Cardiac muscle cell (in vitro differentiated cells and primary cell): ENCODE measurements at places on chromosomes 12 and 14. TPM values are rescaled to one million over a fixed set of nuclear protein-coding genes. Genes with fewer than 3 reads are reported as not detected.

HOTAIR gene
- total RNA-seq: not detected in 2 replicates

PLA2G1B gene
- not detected in 2 replicates for total RNA-seq

OVCH1 gene
- 0.07 TPM in 1 of 2 replicates, not detected in the other for total RNA-seq

AICDA gene
- total RNA-seq: 1.7 TPM in 1 of 2 replicates, not detected in the other

ABCD4 gene
- total RNA-seq: 62.6 and 98.7 TPM in 2 replicates

DNA sequence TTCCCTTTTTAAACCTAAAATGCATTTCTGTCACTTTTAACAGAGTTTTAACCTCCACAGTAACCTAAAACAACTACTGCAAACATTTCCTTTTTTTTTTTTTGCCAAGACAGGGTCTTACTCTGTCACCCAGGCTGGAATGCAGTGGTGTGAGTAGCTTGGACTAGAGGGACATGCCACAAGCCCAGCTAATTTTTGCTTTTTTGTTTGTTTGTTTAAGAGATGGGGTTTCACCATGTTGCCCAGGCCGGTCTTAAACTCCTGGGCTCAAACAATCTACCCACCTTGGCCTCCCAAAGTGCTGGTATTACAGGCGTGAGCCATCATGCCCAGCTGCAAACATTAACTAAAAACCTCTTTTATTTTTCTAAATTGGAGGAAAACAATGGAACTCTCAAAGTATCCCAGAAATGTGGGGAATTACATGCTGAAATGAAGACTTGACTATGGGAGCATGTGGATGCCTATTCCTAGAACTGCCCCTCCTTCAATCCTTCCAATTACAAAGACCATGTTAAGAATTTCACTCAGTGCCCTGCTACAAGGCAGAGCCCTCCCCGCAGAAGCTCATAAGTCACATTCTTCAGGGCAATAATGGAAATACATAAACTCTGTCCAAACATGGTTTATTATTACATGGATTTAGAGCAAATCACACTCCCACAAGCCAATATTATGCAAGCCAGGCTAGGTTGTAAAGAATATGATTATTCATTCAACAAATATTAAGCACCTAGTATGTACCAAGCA, 66.9 kb downstream of the C12orf56 start:
- no peak for DNase-seq

- peak; percentile 40 for DNase-seq
Observed at GRCh38 chr12:122975790-122976647, 975 bp downstream of the OGFOD2 start.

CCDC63 gene
- total RNA-seq: not detected in 2 replicates

- no peak for DNase-seq
Observed at GRCh38 chr14:63715360-63715759, 12.5 kb downstream of the SGPP1 start.

EIF2S3B gene
- 0.39 and 0.95 TPM in 2 replicates for total RNA-seq

GRCh38 chr14:60509438-60510253, 700 bp downstream of the SIX6 start:
- no peak for DNase-seq

MYF5 gene
- total RNA-seq: not detected in 2 replicates

DNA sequence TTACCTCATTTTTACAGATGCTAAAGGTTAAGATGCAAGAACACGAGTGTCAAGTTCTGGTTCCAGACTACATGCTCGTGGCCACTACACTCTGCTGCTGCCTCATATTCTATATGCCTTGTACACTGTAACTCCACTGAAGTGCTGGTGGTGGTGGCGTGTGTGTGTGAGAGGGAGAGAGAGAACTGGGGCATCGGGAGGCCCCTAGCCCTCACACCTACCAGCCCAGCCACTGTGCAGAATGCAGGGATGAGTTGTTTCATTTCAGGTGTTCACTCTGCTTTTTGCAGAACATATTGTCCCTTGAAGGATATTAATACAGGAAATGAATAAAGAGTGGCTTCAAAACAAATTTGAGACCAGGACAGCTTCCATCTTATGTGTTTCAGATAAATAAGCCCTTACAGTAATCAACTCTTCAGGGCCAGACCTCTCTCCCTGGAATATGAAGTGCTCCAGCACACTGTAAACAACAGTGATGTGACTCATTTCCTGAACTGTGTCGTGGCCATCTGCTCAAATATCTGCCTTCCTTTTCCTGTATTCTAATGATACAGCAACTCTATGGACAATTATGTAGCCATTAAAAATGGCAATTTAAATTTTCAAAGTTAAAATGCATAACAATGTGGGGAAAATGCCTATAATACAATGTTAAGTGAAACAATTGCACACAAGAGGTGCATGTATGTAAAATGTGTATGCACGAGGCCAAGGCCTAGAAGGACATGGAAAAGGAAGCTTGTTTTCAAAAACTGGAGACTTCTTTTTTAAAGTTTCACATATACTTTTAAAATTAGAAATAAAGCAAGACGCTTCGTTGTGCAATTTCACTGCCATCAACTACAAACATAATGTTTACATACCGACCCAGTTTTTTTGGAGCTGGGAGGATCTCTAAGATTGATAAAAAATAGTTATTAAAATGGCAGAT, 215.4 kb downstream of the PELI2 start:
- peak; percentile 78 for DNase-seq

KRT73 gene
- not detected in 2 replicates for total RNA-seq

GRCh38 chr14:72644758-72645489, 249.0 kb downstream of the DPF3 start:
- no peak for DNase-seq

ZDHHC22 gene
- total RNA-seq: 0.12 and 0.25 TPM in 2 replicates

TPPP2 gene
- 0.92 TPM in 1 of 2 replicates, not detected in the other for total RNA-seq

DNA sequence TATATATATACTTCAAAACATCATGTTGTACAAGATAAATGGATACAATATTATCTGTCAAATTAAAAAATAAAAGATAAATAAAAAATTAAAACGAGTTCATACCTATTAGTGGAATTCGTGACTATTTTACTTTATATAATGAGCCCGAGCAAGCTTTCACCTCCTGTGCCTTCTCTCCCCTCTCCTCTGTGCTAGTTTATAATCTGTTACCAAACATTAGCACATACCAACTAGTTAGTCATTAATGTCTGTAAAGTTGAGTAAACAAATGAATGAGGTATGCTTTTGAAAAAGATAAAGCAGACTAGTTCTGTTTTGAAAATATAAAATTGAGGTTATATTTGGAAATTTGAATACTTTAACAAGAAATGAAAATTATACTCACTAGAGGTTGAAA, 84.0 kb downstream of the LRRC9 start:
- DNase-seq: no peak

GRCh38 chr12:111030800-111031199, 110.4 kb upstream of the MYL2 start:
- DNase-seq: no peak

DNA sequence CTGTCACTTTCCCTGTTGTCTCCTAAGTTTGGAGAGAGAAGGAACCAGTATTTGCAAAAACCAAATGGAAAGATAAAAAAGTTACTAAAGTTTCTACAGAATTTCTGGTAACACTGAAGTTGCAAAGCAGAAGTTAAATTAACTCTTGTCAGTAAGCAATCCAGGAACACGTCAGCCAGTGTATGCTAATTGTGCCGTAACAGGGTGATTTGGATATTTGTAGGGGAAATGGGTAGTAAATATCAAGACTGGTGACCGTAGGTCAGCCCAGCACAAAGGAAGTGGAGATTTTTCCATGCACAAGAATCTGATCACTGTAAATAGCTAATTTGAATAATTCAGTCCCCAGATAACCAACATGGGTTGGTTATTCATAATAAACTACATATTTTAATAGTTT, 2.3 kb downstream of the CDKN1B start:
- no peak for DNase-seq

DNA sequence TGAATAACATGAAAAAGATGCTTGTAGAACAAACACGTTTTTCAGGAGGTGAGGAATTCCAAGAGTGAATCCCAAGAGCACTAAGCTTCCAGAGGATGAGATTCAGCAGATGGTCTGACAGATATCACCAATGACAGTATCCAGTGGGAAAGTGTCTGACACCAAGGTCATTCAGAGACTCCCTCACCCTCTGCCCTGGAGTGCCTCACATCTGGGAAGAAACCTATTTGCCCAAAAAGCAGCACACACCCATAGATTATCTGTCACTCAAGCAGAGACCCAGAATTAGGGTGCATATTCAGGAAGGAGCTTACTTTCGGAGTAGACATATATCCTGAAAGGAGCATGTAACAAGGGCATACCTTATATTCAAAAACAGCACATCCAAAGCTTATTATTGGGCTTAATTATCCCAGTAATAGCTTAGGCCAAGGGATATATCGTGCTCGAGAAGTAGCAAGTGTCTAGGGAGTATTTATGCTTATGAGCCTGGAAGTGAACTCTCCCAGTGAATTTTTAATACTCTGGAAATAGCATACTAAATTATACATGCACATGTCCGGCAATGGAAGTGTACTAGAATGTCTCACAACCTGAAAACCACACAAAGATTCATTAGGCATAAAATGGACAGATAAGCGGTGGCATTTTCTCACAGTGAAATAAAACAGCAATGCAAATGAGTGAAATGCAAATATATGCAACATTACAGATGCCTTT, 998.1 kb upstream of the TMEM132C start:
- DNase-seq: no peak

DNA sequence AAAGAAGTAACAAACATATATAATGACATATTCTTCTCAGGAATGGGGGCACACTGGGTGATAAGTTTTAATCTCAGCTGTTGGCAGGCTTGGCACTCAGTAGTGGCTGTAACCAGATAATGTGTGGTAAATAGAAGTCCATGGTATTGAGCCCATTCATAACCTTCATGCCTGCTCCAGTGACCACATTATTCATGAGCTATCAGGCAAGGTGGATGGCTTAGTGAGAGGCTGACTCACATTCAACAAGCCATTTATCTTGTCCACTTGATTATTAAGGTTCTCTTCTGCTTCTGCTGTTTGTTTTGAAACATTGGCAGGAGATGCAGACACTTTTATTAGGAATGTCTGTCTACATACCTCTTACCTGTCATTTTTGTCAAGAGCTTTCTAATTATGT, 950.4 kb upstream of the LRFN5 start:
- DNase-seq: no peak

TMEM229B gene
- total RNA-seq: 0.09 and 0.42 TPM in 2 replicates

- DNase-seq: peak; percentile 72
Observed at GRCh38 chr14:35050652-35051051, 4.6 kb downstream of the FAM177A1 start.

DNA sequence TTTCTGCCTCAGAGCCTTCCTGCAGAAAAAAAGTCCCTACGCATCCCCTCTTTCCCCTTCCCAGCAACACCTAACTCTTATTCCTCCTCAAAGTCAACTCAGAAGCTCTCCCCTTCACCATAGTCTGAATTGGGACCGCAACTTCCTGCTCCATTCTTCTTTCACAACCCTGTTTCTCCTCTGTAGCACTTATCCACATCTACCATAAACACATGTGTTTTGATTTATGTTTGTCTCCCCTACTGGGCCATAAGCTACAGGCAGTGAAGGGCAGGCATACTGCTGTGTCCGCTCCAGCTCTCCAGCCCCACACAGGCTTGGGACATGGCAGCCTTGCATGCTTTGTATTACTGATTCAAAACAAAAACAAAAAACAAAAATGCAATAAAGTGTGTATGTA, 5.9 kb downstream of the SDR9C7 start:
- DNase-seq: peak; percentile 3

TAS2R7 gene
- total RNA-seq: not detected in 2 replicates

APOF gene
- not detected in 2 replicates for total RNA-seq

DNA sequence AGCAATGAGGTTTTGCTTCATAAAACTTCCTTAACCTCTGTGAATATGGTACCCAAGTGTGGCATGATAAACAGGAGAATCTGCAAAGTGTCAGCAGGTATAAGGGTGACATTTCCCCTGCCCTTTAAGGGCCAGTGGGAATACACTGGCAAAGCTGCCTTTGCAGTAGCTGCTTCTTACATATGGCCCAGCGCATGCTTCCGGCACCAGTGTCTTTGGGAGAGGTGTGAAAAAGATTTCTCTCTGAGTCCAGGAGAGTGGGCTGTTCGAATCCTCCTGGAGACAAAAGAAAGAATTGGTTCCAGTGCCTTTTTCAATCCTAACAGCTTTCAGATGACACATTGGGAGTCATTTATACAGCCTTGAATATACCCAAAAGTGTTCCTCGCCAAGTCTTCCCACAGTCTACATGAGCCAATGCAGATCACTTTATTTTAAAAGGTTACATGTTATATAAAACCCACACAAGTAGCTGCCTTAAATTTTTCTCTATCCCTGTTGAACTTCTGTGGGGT, 437.7 kb downstream of the PRKD1 start:
- no peak for DNase-seq

GRCh38 chr12:100508751-100509150, 35.1 kb downstream of the NR1H4 start:
- no peak for DNase-seq

DNA sequence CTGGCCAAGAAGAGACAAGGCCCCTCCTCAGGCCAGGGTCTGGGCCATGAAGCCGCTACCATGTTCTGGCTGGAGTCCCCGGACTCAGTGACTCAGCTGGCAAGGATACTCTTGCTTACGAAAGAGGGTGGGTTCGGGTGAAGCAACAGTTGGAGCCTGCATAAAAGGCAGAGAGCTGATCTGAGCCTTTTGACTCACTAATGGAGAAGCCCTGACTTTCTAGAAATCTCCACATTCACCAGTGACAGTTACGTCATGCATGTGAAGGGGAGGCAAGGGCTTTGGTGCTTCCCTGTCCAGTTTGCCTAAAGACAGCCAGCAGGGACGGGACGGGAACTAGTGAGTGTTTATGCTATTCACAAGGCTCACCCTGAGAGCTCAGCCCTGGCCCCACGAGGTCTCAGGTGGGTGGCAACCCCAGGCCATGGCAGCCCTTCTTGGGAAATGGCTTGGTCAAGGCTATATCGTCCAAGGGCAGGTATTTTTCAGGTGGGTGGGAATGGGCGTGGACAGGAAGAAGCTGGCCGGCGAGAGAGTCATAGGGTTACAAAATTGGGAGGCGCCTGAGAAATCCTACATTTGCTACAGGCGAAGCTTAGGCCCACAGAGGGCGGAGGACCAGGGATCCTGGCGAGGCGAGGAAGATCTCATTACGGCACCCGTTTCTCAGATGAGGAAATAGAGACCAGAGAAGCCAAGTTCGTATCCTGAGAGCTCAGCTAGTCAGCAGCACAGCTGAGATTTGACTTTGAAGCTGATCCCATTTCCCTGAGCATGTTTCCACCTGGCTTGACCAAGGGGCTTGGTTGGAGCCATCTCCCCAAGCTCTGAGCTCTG, 314.6 kb downstream of the BCL11B start:
- peak; percentile 94 for DNase-seq

DNA sequence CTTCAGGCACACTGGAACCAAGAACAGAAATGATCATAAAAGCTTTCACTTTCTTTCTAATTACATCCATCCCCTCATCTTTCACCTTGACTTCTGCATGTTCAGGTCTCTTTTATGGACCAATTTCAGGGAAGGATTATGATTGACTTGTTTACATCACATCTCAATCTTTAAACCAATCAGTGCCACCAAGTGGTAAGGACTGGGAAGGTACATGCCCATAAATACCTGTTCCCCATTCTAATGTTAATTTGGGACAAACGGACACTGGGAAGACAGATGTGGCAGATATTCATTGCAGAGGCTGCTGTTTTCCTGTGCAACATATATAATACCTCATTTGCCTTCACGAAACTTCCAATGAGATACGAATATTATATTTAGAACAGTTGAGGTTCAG, 978.1 kb downstream of the GALC start:
- no peak for DNase-seq
